AG04450 (cell line): ENCODE measurements at places on chromosomes 6 and 20.

DNA sequence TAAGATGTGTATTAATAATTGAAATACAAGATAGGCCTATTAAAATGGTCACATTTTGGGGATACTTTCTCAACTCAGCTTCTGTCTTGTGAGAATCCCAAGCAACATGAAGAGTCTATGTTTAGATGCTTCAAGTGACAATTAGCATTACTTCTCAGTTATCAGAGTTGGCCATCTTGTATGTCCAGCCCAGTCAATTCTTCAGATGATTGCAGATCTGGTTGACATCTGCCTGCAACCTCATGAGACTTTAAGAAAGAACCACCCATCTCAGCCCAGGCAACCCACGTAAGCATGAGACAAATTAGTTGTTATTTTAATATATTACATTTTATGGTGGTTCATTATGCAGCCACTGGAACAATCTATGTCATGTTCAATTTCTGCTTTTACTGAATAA is 256.5 kb downstream of the TENT5A start:
- no peak for DNase-seq

- no peak for DNase-seq
Measured at GRCh38 chr6:156280065-156280464, 497.1 kb upstream of the ARID1B start.

DNA sequence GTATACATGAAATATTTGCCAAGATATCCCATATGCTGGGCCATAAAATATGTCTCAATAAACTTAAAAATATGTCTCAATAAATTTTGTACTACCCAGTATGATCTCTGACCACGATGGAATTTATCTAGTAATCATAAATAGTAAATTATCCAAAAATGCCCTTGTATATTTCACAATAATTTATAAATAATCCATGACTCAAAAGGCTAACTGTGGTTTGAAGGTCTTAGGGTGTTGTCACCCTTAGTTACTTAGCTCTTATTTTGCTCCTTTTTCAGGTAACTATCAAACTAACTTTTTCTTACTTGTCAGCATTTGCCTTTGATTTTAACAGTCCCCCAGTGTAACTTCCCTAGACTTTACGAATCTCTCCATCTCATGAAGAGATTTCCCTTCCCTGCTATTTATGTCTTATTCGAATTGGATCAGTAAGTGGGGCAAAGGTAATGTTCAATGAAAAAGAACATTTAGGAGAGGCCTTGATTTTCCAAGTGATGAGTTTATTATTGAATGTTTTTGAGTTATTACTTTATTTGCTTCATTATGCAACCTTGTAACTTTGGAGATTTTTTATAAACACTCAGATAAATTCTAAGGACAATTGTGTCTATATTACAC is 109.0 kb upstream of the THBS2 start:
- DNase-seq, result no peak

DNA sequence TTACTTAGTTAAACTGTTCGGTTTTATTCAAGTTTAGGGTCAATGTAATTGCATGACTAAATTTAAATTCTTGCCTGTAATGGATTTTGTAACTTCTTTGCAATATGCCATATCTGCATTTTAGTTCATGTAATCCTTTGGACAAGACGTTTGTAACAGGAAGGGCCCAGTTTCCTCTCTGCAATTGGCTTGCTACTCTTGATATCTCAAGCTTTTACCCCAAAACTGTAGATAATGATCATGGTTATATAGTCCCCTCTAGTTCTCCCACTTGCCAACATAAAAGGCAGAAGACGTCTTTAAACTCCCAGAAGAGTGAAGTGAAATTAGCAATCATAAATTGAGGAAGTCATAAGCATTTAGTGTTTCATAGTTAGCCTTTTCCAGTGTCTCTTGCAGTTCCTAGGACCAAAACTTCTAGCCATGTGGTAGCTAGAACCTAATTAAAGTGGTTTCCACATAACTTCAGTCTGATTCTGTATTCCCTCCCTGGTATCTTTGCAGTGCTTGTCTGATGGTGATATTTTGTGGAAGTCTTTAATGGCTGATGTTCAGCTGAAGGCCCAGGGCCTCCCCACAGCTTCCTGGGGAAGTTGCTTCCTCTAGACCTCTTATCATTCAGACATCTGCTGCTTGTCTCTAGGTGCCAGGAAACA is 117.8 kb upstream of the SUPT3H start:
- DNase-seq, result no peak

DNA sequence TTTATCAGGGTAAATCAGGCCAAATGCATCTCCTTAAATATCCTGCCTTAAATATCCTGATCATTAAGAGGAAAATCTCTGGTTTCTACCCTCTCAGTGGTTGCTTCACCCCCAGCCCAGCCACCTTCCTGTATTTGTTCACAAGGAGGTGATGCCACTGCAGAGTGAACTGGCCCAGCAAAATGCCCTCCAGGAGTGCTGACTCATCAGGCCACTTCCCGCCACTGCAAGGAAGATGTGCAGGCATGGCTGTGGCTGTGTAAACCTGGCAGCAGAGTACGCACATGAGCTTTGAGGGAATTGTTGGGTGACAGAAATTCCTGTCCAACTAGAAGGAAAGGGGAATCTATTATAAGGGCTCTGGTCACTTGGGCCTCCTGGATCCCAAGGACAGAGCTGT is 13.8 kb downstream of the NQO2 start:
- DNase-seq, result no peak

GRCh38 chr20:41293269-41294037 is 24.1 kb downstream of the ZHX3 start:
- DNase-seq, result no peak

DNA sequence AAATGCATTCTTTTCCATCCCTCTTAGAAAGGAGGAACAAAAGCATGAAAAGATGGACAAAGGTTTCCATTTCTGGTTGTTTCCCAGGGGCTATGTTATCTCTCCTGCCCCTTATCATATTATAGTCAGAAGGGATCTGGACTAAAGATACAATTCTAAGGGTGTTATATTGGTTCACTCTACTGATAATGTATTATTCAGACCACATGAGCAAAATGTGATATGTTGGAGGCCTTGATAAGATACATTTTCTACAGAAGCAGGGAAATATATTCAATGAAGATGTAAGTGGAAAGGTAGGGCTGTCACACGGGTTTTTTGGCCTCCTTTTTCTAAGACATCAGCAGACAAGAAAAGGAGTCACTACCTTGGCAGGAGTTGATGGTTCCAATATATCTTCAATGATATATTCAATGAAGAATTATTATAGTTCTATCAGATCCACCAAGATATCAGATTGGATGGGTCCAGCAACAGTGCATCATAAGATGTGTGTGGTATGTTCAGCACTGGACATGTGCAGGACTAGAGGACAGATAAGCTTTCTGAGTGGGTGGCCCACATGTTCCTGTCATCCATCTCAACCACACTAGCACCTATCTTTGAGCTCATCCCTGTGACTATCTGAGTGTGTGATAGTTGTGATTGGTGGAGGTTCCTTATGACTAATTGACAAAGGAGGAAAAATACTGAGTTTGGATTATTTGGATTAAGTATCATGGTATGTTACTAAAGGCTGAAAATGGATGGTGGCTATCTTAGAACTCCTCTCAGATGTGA is 5.7 kb upstream of the ZKSCAN3 start:
- no peak for DNase-seq

- no peak for DNase-seq
Measured at GRCh38 chr6:15677822-15678221, 15.0 kb upstream of the DTNBP1 start.

DNA sequence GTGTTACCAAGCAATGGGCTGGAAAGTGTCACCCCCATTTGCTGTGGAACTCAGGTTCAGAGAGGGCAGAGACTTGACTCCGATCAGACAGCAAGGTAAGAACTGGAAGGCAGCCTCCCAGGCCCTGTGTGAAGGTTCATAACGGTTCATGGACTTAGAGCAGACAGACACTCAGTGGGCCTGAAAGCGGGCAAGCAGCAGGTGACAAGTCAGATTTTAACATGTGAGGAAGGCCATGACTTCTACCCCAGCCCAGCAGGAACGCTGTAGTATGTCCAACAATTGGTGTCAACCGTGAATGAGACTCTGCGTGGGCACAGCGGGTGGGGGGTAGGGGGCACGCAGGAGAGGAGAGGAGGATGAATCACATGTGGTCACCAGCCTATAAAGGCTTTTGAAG is 217.6 kb upstream of the SNX9 start:
- no peak for DNase-seq

DNA sequence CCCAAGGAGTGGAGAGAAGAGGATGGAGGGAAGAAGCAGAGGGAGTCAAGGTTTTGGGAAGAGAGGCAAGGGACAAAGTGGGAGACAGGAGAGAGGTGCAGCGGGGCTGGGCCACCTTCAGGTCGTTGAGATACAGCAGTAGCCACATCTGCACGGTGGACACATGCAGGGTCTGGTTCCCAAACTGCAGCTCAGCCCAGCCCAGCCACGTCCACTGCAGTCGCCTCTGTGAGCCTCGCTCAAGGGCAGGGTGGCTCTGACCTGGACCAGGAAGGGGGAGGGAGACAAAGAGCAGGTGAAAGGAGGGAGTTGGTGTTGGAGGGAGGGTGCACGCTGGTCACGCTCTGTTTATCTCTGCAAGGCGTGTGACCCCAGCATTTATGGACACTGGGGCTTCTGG is 14.9 kb downstream of the CUL7 start:
- no peak for DNase-seq

DNA sequence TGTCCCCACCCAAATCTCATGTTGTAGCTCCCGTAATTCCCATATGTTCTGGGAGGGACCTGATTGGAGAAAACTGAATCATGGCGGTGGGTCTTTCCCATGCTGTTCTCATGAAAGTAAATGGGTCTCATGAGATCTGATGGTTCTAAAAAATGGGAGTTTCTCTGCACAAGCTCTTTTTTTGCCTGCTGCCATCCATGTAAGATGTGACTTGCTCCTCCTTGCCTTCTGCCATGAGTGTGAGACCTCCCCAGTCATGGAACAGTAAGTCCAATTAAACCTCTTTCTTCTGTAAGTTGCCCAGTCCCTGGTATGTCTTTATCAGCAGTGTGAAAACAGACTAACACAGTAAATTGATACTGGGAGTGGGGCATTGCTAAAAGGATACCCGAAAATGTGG is 1218.4 kb upstream of the CITED2 start:
- no peak for DNase-seq
